ENCODE measurements at places on chromosomes 1 and 21. TPM values are rescaled to one million over a fixed set of nuclear protein-coding genes. Genes with fewer than 3 reads are reported as not detected.

Gene TNFSF4
- total RNA-seq: 0.22 TPM

Gene PTPN22
- 0.70 TPM for total RNA-seq

Gene SLC5A9
- total RNA-seq: 0.57 TPM

Gene IL24
- total RNA-seq: not detected

Gene OR2L3
- total RNA-seq: not detected

Gene CFAP45
- 0.32 TPM for total RNA-seq

Gene CLCA1
- total RNA-seq: not detected

Gene S100A7A
- total RNA-seq: not detected

Gene BNIPL
- total RNA-seq: 0.32 TPM

Gene IFNLR1
- 2.3 TPM for total RNA-seq

Gene LCE1D
- not detected for total RNA-seq

Gene RXFP4
- total RNA-seq: not detected

Gene FCER1G
- total RNA-seq: 11.4 TPM

Gene ATP6V1G3
- not detected for total RNA-seq

Gene DCDC2B
- not detected for total RNA-seq

Gene RCAN1
- 158 TPM for total RNA-seq

Gene SPATA46
- total RNA-seq: not detected

Gene PCAT6
- 1.7 TPM for total RNA-seq

Gene MLLT11
- 58.7 TPM for total RNA-seq

Gene BCAN
- 0.16 TPM for total RNA-seq

Gene RNPC3
- 26.2 TPM for total RNA-seq

Gene EPHA10
- not detected for total RNA-seq

Gene KCNN3
- total RNA-seq: 2.8 TPM

Gene LIPI
- not detected for total RNA-seq

Gene LCE1F
- not detected for total RNA-seq

Gene CRP
- total RNA-seq: not detected

Gene SMYD3
- 5.6 TPM for total RNA-seq

Gene LRRC8B
- 4.5 TPM for total RNA-seq

Gene LYPLAL1
- total RNA-seq: 99.4 TPM

Gene GBP7
- total RNA-seq: 0.08 TPM

Gene CFHR2
- not detected for total RNA-seq

Gene S100A3
- 1.3 TPM for total RNA-seq

Gene OPTC
- total RNA-seq: not detected

Gene CRYAA
- not detected for total RNA-seq

Gene LCE3D
- total RNA-seq: not detected

Gene TARDBP
- 102 TPM for total RNA-seq

Gene KRTAP19-1
- not detected for total RNA-seq

Gene SELL
- 4.0 TPM for total RNA-seq

Gene CELA2A
- not detected for total RNA-seq

Gene AP4B1
- 12.6 TPM for total RNA-seq

Gene KCNK2
- 0.11 TPM for total RNA-seq

Gene ARID1A
- total RNA-seq: 52.1 TPM

Gene NFASC
- 16.0 TPM for total RNA-seq

Gene FPGT
- 14.9 TPM for total RNA-seq

Gene OR10J1
- not detected for total RNA-seq

Gene WNT3A
- not detected for total RNA-seq

Gene CYP4Z1
- total RNA-seq: not detected

Gene CAPZB
- total RNA-seq: 213 TPM

Gene KANK4
- total RNA-seq: 0.16 TPM

Gene HSD3B2
- not detected for total RNA-seq
